ENCODE measurements at places on chromosomes 5 and 9.

- DNase-seq: no peak
Observed at GRCh38 chr9:19288081-19288480, 57.6 kb downstream of the DENND4C start.

DNA sequence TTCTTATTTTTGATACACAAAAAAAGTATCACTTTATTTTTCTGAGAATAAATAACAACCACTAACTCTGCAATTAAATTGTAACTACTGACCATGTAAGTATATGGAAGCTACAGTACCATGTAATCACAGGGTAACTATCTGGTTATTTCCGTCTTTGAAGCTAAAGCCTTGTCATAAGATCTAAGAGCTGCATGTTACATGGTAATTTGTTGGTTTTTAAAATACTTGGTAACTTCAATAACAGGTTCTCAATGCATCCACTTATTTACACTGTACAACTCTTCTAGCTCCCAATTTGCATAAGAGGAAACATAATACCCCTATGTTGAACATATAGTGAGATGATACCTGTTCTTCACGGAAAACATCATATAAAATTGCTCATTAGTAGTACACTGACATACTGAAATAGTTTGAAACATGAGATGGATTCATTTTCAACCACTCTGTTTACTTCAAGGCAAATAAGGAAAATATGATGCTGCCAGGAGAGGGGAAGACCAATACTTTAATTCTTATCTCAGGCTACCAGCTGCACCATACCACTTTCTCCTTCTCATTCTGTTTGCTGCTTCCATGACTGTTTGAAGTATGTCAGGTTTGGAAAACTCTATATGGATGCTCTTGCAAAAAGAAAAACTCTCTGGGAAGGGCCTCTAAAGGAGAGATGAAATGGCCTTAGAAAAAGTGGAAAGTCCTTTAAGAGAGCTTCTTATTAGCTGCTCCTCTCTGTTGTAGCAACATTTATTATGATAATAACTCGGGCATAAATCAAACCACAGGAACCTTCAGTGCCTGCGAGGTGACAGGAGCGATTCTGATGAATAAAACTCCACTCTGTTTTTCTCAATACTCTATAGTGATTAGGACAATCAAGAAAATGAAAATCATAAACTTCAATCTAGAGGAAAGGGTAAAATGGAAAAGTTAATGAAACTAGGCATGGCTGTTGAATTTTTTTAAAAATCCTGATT lies 150.2 kb downstream of the KIAA0825 start:
- no peak for DNase-seq

DNA sequence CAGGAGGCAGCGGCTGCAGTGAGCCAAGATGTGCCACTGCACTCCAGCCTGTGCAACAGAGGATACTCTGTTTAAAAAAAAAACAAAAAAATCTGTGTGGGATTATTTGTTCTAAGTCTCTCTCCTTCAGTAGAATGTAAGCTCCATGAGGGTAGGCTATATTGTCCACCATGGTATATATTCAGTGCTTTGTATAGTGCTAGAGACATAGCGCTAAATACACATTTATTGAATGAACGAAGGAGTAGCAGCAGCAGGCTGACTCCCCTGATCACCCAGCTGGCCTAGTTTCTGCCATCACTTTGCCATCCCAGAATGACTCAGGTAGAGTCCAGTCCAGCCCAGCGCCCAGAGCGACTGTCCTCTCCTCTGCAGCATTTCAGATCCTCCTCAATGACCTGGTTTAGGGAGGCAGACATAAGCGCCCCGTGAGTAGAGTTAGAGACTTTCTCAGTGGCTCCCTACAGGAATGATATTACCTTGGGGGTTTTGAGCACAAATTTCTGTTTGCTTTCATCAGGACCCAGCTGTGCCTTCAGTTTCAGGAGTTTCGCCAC lies 716 bp downstream of the HARS1 start:
- DNase-seq: no peak

- DNase-seq: no peak
Observed at GRCh38 chr5:68891718-68892117, 202.1 kb upstream of the SLC30A5 start.

DNA sequence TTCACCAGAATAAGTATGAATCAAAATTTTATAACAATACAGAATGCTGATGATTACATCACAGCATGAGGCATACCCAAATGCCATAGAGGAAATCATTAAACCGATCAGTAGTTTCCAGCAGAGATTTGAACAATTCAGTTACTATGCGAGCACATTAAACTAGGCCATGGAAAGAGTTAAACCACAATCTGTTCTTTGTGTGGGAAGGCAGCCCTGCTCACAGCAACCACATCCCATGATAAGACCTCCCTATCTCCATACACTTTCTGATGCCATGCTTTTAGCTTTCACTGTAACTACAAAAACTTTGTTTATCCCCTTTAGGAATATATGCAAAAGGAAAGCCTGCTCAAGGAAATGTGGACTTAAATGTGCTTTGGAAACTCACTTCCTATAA lies 4.5 kb downstream of the NFIB start:
- DNase-seq: no peak

DNA sequence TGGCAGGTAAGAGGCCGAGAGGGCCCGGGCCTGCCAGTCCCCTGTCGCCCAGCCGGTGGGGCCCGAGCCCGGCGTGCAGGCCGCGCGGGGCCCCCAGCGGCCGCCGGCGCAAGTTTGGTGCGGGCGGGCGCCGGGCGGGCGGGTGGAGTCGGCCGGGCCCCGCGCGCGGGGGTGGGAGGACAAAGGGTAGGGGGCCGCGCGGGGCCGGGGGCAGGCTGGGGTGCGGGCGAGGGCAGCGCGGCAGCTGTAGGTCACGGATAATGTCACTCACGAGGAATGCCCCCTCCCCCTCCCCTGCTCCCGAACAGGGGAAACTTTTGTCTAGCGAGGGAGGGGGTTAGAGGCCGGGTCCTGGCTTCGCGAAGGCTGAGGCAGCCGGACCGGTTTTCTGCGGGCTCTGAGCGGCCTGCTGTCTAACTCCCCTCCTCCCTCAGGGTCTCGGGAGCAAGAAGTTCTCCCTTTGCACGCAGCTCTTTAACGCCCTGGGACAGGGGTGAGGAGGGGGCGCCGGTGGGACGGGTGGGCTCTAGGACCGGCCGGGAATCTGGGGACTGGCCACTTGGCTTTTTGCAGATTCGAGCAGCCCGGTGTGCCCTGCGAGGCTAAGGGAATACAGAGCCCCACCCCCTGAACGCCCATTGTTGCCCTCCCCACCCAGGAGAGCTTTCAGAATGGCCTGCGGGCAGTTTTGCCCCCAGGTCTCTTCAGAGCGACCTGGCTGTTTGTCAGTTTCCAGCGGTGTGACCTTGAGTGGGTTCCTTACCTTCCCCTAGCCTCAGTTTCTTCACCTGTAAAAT lies 21.3 kb upstream of the NDST1 start:
- peak; percentile 40 for DNase-seq

GRCh38 chr9:72650206-72650605 lies 128.8 kb downstream of the TMC1 start:
- DNase-seq: no peak

DNA sequence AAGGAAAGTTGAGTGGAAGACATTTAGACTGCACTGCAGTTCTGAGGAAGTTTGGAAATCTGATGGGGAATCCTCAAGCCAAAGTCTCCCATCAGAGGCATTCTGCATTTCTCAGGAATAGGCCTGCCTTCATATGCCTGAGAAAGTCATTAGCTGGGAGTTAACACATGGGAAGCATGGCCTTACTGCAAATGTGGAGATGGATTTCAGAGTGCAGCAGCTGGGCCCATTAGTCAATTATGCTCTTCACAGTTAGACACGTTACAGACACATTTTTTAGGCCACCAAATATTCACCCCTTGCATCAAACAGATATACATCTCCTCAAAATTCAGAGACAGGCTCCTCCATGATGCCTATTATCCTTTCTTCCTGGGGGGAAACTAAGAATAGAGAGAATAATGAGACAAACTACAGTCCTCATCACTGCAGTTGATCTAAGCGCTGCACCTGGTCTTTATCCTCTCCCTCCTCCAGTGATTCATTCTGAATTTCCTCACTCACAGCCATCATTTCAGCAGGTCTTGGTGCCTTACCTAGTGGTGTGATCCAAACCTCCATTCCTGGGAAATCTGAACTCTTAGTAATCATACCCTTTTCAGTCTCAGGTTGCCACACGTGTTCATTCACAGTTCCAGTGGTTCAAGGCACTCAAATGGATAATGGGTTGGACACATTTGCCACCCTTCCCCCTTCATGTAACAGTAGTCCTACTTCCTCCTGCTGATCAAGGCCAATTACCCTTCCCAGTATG lies 47.9 kb upstream of the PPP2CA start:
- no peak for DNase-seq

- DNase-seq: no peak
Observed at GRCh38 chr5:84602371-84602771, 217.7 kb upstream of the EDIL3 start.

GRCh38 chr5:73183481-73183891 lies 10.5 kb downstream of the TMEM174 start:
- no peak for DNase-seq

DNA sequence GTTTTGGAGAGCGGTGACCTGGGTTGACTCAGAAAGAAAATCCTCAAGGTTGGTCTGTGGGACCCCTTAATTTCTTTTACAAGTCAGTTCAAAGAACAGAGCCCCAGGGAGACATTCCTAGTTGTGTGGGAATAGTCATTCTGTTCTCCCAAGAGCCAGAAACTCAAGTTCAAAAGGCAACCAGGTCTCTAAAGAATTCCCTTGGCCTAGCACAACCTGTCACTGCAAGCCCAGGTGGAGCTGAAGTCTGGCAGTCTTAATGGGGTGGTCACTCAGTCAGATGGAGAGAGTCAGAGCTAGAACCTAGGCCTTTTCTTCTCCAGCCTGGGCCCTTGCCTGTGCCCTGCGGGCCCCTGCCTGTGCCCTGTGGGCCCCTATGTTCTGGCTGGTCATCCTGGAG lies 37.5 kb upstream of the CDKN2AIPNL start:
- DNase-seq: no peak

GRCh38 chr9:121034529-121034928 lies 15.5 kb downstream of the C5 start:
- DNase-seq: no peak

DNA sequence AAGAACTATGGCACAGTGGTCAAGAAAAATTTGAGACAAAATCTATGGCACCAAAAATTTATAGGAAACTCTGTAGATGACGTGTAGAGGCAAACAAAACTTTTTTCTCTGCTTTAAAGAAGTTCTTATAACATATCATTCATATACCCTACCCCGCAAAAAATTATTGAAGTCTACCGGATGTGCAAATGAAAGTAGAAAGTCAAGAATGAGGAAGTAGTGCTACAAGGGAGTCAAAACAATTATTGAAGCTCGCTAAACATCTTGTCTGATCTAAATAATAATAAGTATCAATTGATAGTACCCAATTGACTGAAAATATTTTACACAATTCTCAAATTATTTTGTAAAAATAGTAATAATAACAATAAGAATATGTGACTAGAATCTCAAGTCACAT lies 398.5 kb downstream of the TAF11L14 start:
- no peak for DNase-seq

DNA sequence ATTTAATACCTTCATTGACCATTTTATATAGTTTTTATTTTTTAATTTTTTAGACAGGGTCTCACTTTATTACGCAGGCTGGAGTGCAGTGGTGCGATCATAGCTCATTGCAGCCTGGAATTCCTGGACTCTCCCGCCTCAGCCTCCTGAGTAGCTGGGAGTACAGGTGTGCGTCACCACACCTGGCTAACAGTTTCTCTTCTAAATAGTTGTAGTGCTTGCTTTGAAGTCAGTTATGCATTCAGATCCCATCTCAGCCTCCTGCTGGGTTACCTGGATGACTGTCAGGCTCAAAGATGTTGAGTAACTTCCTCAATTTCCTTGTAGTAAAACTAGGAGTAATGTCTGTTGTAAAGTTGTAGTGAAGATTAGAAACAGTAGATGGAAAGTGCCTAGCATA lies 21.4 kb downstream of the SNX18 start:
- no peak for DNase-seq

DNA sequence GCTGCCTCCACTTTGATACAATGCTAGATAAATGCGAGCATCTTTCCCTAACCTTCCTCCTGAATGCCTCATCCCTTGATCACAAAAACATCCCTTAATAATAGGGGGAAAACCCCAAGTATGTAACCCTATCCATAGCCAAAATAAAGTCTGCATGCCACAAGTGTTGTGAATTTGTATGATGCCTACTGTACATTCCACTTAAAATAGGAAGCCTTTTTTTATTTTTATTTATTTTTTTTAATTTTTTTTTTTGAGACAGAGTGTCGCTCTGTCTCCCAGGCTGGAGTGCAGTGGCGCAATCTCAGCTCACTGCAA lies 207.0 kb downstream of the AOPEP start:
- DNase-seq: no peak

DNA sequence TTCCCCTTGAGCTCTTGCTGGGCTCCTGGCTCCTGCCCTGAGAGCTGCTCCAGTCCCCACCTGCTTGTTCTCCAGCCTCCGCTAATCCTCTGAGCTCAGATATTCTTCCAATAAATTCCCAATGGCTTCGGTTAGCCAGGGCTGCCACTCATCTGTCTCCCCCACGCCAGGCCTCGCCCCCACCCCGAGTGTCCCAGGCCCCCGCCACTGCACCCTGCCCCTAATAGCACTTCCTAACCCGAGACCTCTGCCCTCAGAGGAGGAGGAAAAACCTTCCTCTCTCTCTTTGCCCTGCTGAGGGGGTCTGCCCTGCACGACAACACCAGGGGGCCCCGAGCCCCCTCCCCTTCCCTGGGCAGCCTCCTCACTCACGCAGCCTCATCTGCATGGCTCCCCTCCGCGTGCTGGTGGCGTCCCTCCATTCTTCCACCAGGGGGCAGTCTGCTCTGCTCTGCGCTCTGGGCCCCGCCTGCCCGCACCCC lies 5.4 kb upstream of the LCN15 start:
- DNase-seq: no peak

GRCh38 chr5:74185599-74185998 lies 454.9 kb downstream of the ENC1 start:
- no peak for DNase-seq

- no peak for DNase-seq
Observed at GRCh38 chr9:76289703-76290102, 104.5 kb downstream of the RFK start.

GRCh38 chr5:43024217-43024616 lies 15.9 kb downstream of the ANXA2R start:
- DNase-seq: no peak

- DNase-seq: no peak
Observed at GRCh38 chr5:93189707-93190120, 391.3 kb downstream of the NR2F1-AS1 start.

DNA sequence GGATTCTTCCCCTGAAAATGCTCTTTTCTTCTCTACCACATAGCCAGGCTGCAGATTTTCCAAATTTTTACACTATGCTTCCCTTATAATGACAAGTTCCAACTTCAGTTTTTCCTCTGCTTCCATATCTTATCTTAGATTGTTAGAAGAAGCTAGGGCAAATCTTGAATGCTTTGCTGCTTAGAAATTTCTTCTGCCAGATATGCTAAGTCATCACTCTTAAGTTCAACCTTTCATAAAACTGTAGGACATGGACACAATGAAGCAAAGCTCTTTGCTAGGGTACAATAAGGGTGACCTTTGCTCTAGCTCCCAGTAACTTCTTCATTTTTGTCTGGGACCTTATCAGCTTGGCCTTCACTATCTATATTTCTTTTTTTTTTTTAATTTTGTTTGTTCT lies 88.7 kb downstream of the NXNL2 start:
- DNase-seq: no peak
